Endodermal cell (in vitro differentiated cells): ENCODE measurements at places on chromosomes 3 and 15. TPM values are rescaled to one million over a fixed set of nuclear protein-coding genes. Genes with fewer than 3 reads are reported as not detected.

The C3orf62 gene
- total RNA-seq: 1.8 to 3.6 TPM (median 3.6 TPM) in 3 replicates

The KBTBD13 gene
- not detected in 2 replicates for total RNA-seq

The AGTR1 gene
- not detected in 3 replicates for total RNA-seq

The AQR gene
- total RNA-seq: 49.6 and 53.1 TPM in 2 replicates

The RAB6B gene
- total RNA-seq: 2.2 to 22.7 TPM (median 3.3 TPM) in 3 replicates

The ADGRG7 gene
- 0.63 and 0.70 TPM in 2 replicates for total RNA-seq

The SLCO2A1 gene
- total RNA-seq: 96.7 and 126 TPM in 2 replicates

GRCh38 chr3:69659180-69659910, 79.9 kb upstream of the MITF start:
- no peak for DNase-seq

DNA sequence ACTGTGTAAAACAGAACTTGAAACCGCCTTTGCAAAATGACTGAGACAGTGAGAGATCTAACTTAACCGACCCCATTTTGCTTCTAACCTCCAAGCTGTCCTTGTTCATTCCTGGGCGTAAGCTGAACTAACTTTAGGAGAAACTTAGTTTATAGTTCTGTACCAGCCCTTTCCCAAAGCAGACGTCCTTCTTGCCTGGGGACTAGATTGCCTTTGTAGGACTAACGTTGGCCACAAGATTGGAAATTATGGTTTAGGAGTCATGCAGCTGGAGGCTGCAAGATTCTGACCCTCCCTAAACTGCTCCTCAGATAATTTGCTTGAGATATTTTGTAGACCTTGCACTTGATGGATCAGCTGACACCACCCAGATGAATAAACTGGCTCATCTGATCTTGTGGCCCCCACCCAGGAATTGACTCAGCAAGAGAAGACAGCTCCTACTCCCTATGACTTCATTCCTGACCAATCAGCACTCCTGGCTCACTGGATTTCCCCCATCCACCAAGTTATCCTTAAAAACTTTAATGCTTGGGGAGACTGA, 219.9 kb upstream of the PROK2 start:
- no peak for DNase-seq

- DNase-seq: no peak
Observed at GRCh38 chr3:106341087-106341486, 472.3 kb upstream of the CBLB start.

DNA sequence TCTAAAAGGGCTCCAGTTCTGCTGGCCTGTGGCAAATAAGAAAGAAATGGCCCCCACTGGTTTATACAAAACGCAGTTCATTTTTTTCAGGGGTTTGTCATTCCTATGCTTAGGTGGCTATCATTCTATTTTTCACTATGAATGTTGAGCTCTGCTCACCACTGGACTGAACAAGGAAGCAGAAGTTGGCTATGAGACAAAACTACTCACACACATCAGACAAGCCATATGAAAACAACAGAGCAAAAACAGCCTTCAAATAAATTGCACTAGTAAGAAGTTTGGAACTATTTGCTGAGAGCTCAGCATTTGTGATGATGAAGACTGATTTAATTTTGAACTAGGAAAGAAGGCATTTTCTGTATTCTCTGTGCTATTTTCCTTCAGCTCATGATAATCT, 328.5 kb downstream of the MECOM start:
- no peak for DNase-seq

DNA sequence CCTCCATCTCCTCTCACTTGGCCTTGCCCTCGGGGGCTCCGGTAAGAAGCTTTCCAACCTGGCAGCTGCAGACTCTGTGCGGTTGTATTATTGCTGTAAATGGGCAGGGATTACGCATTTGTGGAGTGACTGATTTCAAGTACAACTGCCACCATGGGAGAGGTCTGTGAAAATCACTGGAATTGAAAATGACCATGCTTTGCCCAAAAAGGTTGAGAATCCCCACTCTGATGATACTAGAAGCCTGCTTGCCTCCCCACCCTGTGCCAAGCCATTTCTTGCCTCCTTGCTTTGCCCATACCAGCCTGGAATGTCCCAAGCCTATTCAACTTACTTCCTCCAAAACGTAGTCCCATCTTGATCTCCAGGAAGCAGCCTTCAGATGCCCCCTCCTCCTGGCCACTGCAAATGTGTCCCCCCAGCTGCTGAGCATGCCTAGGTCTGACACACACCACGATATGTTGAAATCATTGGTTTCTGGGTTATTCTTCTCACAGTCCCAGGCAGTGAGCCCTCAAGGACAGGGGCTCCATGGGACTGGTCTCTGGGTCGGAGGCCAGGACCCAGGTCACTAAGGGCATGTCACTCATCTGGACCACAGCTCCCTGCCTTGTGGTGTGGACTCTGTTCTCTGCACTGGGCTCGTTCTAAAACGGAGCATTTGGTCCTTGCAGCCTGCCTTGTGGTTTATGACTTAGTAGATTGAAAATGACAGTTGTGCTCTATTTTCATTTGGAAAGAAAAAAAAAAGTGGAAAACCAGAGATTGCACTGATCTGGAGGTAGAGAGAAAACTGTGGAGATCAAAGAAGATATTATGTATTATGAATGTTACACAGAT, 42.9 kb downstream of the SMAD3 start:
- DNase-seq: no peak

GRCh38 chr15:47292638-47293190, 424.6 kb upstream of the SEMA6D start:
- DNase-seq: no peak

- no peak for DNase-seq
Observed at GRCh38 chr15:68734881-68735280, 85.8 kb downstream of the ANP32A start.

GRCh38 chr3:159253860-159254259, 452.0 kb downstream of the MFSD1 start:
- DNase-seq: no peak

DNA sequence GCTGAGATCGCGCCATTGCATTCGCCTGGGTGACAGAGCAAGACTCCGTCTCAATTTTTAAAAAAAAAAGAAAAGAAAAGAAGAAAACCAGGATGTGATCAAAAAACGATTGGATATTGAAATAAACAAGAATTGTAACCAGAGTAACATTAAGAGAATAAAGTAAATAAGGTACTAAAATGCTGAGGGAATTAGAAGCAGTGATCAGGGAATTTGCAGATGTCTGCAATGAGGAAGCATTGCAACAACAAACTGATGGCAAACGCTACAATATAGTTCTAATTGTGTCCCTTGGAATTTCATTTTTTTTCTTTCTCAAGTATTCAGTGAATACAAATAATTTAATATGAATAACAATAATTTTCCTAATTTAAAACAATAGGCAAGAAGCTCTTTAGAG, 1077.5 kb downstream of the TBL1XR1 start:
- DNase-seq: no peak

GRCh38 chr3:13016721-13017255, 56.4 kb downstream of the IQSEC1 start:
- DNase-seq: no peak

- DNase-seq: no peak
Observed at GRCh38 chr15:42508263-42508690, 12.8 kb downstream of the SNAP23 start.

GRCh38 chr3:39528844-39529243, 61.4 kb downstream of the MOBP start:
- no peak for DNase-seq

- DNase-seq: no peak
Observed at GRCh38 chr3:21314688-21315087, 436.3 kb downstream of the ZNF385D start.

DNA sequence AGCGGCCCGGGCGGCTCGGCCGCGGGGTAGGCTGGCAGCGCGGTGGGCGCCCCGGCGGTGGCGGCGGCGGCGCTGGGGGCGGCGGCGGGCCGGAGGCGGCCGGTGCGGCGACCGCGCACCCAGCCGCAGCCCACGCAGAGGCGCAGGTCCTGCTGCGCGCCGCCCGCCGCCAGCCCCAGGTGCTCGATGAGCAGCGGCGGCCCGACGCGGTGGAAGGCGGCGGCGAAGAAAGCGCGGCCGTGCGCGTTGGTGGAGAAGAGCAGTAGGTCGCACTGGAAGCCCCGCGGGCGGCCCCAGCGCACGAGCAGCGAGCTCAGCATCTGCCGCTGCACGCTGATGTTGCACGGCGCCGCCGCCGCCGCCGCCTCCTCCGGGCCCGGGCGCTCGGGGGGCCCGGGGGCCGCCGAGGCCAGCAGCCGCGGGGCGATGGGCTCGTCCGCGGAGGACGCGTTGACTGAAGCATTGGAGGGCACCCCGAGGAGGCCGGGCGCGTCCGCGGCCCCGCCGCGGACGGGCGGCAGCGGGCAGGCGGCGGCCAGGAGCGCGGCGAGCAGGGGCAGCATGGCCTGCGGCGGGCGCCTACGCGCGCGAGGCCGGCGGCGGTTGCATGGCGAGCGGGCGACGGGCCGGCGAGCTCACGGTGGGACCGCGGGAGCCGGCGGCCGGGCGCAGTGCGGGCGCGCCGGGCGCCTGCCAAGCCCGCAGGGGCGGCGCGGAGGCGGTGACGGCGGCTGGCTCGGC, 452 bp downstream of the TMEM158 start:
- DNase-seq: peak; percentile 78

DNA sequence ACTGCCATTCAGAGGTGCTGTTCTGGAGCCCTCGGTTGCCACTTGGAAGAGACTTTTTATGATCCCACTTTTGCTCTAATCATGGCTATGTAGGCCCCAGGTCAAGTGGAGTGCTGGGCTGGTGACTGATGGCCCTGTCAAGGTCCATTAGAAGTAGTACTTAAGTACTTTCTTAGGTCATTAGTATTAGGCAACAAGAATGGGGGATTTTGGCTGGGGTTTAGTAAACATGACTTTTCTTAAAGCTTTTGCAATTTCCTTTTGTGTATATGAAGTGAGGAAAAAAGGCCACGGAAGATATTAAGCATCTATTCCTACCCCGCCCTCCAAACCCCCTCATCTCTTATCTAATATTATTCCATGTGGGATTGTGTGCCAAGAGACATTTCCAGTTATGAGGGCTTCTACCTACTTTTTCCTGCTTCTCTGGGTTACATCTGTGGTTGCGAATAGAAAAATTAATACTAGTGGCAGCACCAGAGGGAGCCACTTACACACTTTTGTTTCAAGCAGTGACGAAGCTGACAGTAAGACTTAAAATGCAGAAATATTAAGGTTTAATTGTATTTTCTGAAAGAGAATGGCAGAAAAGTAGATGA, 13.9 kb downstream of the NLGN1 start:
- no peak for DNase-seq

- no peak for DNase-seq
Observed at GRCh38 chr15:57133127-57133968, 214.9 kb downstream of the TCF12 start.

- DNase-seq: no peak
Observed at GRCh38 chr15:36429707-36430106, 149.7 kb upstream of the CDIN1 start.
